ENCODE measurements at places on chromosomes 3 and 15.

- DNase-seq, result no peak
Observed at GRCh38 chr3:191301782-191302411, 27.3 kb upstream of the CCDC50 start.

GRCh38 chr15:35693286-35693685 lies 147.3 kb upstream of the DPH6 start:
- no peak for DNase-seq

DNA sequence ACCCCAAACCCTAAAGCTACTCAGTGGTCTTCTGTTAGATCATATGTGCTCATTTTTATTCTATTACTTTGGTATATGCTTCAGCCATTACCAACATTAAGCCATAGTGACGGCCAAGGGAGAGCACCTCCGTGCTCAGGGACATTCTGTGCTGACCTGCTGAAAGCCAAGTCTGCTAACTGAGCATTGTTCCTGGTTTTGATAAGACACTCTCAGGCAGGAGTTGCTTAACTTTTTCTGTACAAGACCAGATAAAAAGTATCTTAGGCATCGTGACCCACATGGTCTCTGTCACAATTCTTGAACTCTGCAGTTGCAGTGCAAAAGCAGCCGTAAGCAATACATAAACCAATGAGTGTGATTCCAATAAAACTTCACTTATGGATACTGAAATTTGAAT lies 100.6 kb downstream of the KLHL25 start:
- DNase-seq, result no peak

GRCh38 chr3:48989126-48989795 lies 780 bp upstream of the P4HTM start:
- DNase-seq, result no peak

DNA sequence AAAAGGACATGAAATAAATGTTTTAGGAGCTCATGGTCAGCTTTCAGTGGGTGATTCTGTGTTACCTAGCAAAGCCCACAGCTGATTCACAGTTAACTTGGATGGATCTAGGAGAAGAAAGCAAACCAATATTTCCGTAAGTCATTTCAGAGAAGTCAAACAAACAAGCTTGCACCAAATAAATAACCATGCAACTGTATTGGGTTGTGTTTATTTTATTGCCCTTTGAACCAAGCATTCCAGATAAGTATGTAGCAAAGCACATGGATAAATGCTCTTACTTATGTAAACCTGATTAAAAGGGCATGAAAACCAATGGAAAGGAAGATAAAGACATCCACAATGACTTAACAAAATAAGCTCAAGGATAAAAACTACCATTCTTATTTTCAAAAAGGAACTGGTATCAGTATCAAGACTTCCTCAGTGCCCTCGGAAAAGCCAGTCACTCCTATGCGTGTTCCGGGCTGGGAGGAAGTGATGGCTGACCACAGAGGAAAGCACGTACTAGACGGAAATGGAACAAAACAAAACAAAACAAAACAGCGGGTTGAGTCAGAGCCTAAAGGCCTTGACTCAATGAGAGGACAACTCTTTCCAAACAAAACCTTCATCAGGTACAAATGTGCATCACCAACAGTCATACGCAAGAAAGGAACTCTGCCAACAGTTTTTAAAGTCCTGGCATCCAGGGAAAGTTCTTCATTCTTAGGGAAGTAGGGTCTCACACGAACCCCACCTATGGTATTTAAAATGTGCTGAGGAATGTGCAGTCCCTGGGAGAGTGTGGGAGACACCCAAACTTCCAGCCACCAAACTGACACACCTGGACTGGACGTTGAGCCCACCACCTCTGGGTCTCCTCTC lies 103.3 kb downstream of the SNRK start:
- no peak for DNase-seq

DNA sequence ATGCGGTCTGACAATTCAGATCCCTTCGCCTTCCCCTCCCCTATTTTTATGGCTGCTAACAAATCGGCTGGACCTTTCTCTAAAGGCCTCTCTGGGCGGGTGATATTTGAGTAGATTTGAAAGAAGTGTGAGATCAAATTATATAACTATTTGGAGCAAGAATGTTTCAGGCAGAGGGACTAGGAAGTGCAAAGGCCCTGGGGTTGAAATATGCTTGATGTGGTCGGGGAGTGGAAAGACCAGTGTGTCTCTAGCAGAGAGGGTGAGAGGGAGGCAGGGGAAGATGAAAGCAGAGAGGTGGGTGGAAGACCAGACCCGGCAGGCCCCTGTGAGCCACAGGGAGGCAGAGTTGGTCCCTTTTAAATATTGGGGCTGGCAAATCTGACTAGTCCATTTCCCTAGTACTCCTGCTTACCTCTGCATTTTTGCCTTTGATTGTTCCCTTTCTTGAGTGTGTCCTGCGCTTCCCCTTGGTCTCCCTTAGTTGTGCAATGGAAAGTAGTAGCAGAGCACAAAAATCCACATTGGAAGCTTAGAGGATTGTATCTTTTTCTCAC lies 32.3 kb downstream of the SLCO3A1 start:
- DNase-seq, result no peak

GRCh38 chr3:165617134-165617533 lies 220.1 kb downstream of the BCHE start:
- no peak for DNase-seq

GRCh38 chr3:14537590-14538450 lies 2.3 kb downstream of the GRIP2 start:
- DNase-seq, result no peak

GRCh38 chr3:99502871-99503270 lies 135.5 kb upstream of the COL8A1 start:
- DNase-seq, result no peak

DNA sequence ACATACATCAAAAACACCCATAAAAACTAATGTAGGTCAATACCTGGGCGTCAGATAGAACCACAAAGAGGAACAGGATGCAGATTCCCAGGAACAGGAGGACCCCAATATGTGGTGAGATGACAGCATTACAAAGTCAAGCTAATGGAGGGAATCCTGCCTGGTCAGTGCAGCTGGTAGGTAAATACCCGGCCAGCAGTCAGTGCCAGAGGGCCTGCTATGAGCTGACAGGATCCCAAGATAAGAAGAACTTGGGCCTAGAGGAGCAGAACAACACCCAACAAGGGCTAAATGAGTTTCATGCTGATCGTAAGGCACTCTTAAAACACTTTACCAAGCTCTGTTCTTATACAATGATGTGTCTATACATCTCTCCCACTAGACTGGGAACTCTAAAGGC lies 61.2 kb upstream of the KCNMB2 start:
- no peak for DNase-seq

DNA sequence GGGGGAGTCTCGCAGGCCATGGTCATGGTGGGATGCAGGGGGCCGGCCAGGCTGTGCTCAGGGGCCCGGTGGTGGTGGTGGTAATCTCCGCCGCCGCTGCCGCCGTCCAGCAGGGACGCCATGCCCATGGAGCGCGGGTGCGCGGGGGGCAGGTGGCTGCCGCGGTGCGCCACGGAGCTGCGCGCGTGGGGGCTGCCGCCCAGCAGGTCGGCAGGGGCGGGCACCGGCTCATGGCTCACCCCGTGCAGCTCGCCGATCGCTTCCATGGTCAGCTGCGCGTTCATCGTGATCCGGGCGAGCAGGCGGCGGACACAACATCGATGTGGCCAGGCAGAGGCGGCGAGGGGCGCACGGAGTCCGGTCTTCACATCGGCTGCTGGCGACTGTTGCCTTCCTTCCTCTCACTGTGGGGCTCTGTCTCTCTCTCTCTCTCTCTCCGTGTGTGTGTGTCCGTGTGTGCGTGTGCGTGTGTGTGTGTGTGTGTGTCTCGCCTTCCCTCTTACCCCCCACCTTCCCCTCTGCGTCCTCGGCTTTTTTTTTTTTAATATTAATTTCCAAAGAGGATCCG lies 451 bp downstream of the ONECUT1 start:
- peak; percentile 18 for DNase-seq

DNA sequence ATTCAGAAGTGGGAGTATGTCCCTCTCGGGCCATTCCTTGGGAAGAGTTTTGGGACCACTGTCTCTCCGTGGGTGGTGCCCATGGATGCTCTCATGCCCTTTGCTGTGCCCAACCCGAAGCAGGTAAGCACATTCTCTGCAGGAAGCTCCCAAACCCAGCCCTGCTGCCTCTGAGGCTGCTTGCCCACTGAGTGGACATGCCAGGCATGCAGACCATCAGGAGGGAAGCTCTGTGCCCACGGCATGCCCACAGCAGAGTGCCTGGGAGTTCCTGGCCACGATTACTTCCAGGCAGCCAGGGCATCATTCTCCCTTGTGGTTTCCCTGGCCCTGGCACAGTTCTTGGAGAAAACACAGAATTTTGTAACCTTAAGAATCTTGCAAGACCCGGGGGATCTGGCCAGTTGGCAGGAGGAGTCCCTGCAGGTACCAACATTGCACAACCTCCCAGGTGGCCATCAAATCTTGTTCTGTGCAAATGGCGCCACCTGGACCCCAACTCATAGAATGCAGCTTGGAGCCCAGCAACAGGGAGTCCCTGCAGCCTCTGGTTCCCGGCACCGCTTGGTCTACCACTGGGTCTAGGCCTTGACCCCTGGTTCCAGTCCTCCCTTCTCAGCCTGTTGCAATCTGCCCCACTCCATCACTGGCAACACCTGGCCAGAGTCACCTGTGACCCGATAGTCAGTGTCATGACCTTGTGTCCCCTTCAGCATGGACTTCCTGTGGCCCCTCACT lies 20.4 kb downstream of the FAH start:
- peak; percentile 66 for DNase-seq

DNA sequence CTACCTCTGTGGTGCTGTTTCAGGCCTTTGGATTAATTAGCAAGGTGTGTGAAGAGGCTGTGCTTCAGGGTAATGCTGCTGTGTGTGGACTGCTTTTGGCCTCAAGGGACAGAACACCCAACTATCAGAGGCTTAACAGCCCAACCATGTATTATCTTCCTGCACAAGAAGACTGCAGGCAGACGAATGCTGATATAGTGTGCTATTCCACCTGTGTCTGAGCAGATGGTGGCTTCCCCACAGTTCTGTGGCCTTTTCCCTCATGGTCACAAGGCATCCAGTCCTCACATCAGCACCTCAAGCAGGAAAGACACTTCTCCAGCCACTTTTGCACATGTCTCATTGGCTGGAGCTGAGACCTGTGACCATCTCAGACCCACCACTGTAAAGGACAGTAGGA lies 76.6 kb downstream of the CHCHD6 start:
- no peak for DNase-seq

DNA sequence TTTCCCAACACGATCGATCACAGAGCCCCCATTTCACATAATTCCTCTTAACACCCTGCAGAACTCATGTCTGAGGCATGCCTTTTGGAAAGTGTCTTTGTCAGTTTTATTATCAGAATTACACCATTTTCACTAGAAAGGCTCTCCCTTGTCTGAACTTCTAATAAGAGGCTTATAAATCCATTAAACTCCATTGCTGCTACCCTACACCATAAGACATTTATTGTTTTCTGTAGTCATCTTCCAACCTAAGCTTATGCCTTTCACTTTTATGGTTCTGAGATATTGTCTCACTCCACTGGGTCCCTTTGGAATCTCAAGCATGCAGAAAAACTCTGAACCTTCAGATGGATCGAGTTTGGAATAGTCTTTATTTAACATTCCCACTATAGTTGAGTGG lies 50.2 kb upstream of the TPM1 start:
- DNase-seq, result no peak

GRCh38 chr3:58175187-58175436 lies 35.7 kb downstream of the DNASE1L3 start:
- no peak for DNase-seq

DNA sequence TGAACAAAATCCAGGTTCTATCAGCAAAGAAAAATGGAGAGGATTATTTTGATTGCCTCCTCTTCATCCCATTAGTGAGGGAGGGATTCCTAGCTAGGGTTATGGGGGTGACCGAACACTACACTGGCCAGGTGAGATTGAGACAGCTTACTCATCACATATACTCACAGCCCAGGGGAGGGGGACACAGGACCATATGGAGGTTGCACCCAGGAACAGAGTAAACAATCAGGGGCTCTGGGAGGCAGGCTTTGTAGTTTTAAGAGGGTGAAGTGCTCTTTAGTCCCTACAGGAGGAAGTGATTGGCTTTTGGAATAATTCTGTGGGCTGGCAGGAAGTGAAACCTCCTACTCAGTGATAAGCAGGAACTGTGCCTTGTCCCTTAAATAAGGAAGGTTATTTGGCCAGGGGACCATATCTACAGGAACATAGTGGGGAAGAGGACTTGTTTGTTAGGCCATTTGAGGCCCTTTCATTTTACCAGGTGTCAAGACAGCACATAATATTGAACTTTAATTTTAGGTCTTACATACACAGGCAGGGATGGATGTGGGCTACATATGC lies 17.5 kb upstream of the KCTD6 start:
- DNase-seq, result no peak

DNA sequence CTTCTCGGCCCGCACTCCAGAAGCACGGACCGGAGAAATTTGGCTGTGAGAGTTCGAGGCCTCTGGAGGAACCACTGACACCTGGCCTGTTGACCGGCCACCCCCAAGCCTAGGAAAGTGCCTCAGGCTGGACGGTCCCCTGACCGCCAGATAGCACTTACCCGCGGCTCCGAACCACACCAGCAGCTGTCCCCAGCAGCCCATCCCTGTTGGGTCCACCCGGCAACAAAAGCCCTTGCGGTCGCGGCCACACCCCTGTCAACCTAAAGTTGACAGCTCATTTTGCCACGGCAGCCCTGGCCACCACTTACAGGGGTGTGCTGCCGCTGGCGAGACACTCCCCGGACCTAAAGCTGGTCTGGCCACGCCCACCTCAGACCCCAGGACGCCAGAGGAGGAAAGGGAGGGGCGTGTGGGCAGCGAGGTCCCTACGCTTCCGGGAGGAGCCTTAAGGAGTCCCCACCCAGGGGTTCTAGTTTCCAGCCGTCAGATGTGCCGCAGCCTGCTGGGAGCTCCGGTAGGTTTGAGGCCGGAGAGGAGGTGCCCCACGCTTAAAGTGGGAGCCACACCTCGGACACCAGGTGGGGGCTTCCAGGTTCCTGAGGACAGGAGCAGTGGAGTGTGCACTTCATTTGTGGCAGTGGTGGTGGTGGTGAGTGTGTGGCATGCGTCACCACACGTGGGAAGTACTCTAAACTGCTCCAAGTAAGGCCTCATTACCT lies at the start of gene LTK:
TSS of gene LTK (minus strand) at position 322 of the 722 bp plus-strand sequence. CDS start at position 204, 118 bp downstream.
- DNase-seq, result no peak

DNA sequence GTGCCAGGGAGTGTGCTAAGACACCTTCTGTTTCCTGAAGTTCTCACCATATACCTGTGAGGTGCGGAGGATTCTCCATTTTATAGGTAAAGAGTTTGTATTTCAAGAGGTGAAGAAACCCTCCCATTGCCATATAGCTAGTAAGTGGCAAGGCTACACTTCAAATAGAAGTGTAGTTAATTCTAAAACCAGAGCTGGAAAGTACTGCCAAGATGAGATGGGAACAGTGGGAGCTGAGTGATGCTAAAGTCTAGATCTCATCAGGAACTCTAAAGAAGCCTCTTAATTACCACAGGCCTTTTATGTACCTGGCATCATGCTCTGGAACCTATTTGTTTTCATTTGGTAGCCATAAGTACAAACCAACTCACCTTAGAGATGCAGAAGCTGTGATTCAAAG lies 98.6 kb upstream of the NUDT16 start:
- DNase-seq, result no peak

DNA sequence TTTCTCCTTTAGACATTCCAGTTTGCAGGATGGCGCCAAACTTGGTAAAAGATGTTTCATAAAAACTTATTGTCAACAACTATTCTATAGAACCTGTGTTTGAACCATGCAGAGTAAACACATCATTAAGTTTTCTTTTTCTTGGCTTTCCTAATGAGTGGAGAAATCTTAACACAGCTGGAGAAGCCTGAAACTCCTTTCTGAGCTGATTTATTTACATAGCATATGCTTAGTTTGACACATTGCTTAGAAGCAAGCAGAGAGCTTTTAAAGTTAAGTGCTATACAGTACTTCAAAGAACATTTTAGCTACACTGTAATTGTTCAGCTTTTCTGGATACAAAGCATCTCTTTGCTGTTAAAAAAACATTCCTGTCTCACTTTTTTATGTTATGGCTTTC lies 61.0 kb upstream of the PAQR5 start:
- DNase-seq, result no peak

Data from SHP77 (cell line).